Left cardiac atrium (tissue), 4 donors: ENCODE measurements at places on chromosomes 1 and 21. TPM values are rescaled to one million over a fixed set of nuclear protein-coding genes. Genes with fewer than 3 reads are reported as not detected.

Gene HPDL
- 0.27 TPM for total RNA-seq

Gene HEYL
- 40.0 TPM for total RNA-seq

GRCh38 chr1:2533365-2533764 is 3.3 kb upstream of the HES5 start:
- DNase-seq: no peak

DNA sequence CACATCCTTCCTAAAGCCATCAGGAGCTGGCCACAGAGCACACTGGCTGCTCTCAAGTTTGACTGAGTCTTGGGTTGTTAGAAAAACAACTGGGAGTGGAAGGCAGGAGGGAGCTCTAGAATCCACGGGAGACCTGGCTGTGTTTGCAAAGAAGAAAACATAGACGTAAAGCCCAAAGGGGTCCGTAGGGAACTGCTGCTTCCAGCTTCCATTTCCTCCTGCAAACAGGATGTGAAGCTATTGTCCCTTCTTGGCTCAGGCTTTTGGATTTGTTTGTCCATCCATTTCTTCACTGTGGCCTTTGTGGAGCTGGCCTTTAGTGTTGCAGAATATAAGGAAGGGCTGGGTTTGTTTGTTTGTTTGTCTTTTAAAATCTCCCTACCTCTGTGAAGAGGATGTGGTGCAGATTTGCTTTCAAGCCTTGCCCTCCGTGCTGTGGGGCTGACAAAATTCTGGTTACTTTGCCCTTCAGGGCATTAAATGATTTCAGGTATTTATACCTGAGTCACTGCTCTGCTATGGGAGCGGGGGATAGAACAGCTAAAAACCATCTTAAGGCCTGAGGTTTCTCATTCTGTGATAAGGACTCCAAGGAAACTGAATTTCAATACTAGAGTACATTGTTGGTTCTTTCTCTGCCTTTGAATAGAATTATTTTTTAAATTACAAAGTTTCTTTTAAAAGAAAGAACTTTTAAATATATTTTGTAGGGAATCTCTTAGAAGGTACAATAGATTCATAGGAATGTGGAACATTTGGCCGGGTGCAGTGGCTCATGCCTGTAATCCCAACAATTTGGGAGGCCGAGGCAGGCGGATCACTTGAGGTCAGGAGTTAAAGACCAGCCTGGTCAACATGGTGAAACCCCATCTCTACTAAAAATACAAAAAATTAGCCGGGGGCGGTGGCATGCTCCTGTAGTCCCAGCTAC is 74.3 kb downstream of the MPZL1 start:
- peak; percentile 30 for DNase-seq

- no peak for DNase-seq
Measured at GRCh38 chr1:112697781-112698201, 9.1 kb downstream of the RHOC start.

- no peak for DNase-seq
Measured at GRCh38 chr1:184270556-184270955, 116.3 kb upstream of the C1orf21 start.

DNA sequence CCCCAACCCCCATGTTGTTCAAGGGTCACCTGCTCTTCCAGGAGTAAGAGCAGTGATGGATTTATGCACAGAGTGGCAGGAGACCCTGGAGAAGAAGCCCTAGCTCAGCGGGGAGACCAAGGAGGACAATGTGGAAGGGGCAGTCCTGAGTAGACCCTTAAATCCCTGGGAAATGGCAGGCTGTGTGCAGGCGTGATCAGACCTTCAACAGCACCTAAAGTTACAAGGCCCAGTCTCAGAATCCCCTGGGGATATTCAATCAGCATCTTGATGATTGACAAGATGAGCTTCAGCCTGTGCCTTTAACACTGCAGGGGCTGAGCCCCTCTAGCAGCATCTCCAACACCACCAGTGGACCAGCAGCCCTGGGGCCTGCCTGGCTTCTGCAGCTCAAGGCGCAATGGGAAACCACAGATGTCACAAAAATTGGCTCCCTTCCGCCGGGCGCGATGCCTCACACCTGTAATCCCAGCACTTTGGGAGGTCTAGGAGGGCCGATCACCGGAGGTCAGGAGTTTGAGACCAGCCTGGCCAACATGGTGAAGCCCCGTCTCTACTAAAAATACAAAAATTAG is 60.4 kb downstream of the IRF2BP2 start:
- DNase-seq: no peak

DNA sequence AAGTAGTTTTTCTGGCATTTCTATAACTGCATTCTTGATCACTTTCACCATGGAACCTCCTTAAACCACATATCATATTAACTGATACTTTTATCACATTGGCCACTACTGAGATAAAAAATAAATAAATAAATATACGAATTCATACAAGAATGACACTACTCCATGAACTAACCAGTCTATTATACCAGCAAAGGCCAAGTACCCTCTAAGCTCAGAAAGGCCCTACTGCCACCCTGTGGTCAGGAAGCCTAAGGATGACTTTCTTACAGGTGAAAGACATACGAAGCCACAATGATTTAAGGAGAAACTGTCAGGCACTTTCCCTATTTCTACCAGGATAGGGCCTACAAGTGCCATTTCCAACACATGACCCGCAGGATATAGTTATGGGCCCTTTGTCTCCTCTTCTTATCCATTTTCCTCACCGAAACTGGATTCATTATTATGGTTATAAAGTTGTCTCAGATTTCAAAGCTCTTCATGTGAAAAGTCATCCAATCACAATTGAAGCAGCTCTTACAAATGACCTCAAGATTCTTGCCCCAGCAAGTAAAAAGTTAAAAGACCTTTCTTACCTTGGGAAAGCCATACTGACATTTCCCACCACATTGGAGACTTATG is 23.9 kb downstream of the DNAJC8 start:
- DNase-seq: peak; percentile 47

GRCh38 chr1:20873311-20873710 is 86.2 kb upstream of the HP1BP3 start:
- DNase-seq: no peak
